Activated T-helper 1 cell treated with anti-CD3 and anti-CD28 coated beads, Interleukin-12 subunit alpha, Interleukin-12 subunit beta, Interleukin-2, Interleukin-4 antibody, amounts not matched to agents 30 ng/mL and 10 ng/mL and 1 ng/mL, durations not matched to agents 14 hours and 24 hours and 36 hours (primary cell): ENCODE measurements at places on chromosomes 6 and 20.

DNA sequence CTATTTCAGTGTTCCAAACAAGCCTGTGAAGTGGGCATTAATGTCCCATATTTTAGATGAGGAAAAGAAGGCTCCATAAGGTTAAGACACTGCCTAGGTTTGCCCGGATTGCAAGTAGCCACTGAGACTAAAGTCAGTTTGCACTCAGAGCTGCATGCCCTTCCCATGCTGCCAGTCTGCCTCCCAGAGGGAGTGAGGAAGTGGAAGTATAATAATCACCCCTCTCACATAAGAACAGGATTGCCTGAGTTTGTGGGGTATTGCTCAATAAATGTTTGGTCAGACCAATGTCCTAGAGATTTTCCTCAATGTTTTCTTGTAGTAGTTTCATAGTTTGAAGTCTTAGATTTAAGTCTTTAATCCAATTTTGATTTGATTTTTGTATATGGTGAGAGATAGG is 43.9 kb upstream of the CLIC5 start:
- DNase-seq: no peak

- no peak for DNase-seq
These were observed 50.5 kb upstream of the LRRC1 start for GRCh38 chr6:53744321-53744720.

- no peak for DNase-seq
These were observed 24.4 kb downstream of the SIRPD start for GRCh38 chr20:1533059-1533458.

DNA sequence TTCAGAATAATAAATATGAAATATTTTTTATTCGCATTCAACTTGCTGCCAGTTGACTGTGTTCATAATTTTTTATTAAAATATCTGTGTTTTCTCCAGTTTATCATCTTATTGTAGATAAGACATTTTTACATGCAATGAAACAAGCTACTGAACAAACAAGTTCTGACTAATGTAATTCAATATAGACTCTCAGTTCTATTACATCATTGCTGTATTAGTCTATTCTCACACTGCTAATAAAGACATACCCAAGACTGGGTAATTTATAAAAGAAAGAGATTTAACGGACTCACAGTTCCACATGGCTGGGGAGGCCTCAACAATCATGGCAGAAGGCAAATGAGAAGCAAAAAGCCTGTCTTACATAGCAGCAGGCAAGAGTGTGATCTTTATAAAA is 1357.7 kb upstream of the CITED2 start:
- no peak for DNase-seq

GRCh38 chr6:159298840-159299239 is 129.6 kb downstream of the FNDC1 start:
- DNase-seq: no peak

GRCh38 chr20:25220810-25221591 is 25.5 kb downstream of the ENTPD6 start:
- no peak for DNase-seq

- no peak for DNase-seq
These were observed 195.3 kb downstream of the GJA1 start for GRCh38 chr6:121630716-121631115.

- DNase-seq: no peak
These were observed 48.2 kb downstream of the CENPW start for GRCh38 chr6:126388104-126388598.

DNA sequence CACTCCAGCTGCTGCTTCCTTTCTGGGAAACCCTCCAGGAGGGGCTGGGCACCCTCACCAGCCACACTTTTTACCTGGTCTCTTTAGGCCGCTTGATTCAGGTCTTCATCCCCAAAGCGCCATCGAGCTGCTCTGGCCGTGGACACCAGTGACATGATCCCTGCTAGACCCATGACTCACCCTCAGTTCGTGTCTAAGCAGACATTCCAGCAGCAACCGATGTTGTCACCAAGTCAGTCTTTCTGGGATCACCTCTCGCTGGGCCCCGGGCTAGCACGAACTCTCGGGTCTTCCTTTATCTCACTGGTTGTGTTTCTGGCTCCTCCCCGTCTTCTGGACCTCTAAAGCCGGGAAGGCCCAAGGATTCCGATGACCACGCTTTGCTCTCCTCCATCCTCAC is 43.0 kb upstream of the GPR31 start:
- DNase-seq: no peak

DNA sequence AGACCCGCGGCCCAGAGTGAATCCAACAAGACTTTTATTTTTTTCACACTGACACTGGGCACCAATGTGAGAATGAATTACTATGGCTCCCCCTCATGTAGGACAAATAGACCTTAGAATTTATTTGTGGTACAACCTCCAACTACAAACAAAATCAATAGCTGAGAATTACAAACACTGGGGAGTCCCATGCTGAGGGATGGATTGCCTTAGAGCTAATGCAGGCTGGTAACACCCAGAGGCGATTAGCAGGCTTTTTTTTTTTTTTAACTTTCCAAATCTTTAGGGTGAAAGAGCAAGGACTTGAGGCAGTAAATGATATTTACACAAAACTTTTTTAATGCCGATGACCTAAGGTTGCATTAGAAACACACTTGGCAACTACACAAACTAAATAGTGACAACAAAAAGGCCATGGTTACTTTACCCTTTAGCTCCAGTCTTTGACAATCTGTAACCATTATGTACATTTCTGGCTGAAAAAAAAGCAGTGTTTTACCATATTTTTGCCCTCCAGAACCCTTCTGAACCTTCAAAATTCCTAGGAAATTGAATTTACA is 21.8 kb downstream of the SAYSD1 start:
- no peak for DNase-seq

- DNase-seq: no peak
These were observed 1.9 kb downstream of the BAG2 start for GRCh38 chr6:57173886-57174510.
